ENCODE measurements at places on chromosomes 7 and 10.

DNA sequence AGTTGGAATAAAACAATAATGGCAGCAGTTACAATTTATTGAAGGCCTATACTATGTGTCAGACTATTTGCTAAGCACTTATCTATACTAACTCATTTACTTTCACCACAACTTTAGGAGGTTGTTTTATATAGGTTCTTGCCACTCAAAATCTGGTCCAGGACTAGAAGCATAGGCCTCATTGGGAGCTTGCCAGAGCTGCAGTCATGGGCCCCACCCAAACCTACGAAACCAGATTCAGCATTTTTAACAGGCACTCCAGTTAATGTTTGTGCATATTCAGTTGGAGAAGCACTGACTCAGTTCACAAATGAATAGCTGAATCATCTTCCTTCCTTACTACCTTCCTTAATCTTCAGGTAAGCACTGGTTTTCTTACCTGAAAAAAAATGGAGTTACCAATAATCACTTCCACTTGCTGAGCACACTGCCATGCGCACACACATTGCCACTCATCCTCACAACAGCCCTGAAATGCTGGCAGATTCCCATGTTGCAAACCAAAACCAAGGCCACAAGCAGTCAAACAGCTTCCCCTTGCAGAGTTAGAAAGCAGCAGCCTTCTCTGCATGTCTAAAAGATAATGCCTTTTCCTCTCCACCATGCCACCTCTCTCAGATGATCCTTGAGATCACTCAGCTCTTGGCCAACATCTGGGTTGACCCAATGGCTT, 122.4 kb downstream of the SLC16A9 start:
- DNase-seq = no peak

- no peak for DNase-seq
These were observed 86.5 kb downstream of the HIPK2 start for GRCh38 chr7:139691253-139691781.

GRCh38 chr10:107701943-107702342, 537.4 kb upstream of the SORCS1 start:
- no peak for DNase-seq

DNA sequence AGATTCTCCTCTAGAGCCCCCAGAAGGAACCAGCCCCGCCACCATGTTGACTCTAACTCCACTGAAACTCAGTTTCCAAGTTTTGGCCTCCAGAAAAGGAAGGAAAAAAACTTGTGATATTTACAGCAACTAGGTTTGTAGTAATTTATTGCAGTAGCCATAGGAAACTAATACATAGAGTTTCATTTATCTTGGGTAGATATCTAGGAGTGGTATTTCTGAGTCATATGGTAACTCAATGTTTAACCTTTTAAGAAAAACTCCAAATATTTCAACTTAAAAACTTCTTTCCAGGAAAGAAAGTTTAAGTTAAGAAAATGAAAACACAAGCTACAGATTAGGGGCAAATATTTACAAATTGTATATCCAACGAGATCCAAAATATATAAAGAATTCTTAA, 576.7 kb downstream of the KCNMA1 start:
- DNase-seq = no peak

- no peak for DNase-seq
These were observed 126.0 kb upstream of the WNT16 start for GRCh38 chr7:121202834-121203233.

- no peak for DNase-seq
These were observed 393.1 kb downstream of the EXOC4 start for GRCh38 chr7:133645884-133646391.

GRCh38 chr7:8702807-8703206, 269.4 kb downstream of the NXPH1 start:
- no peak for DNase-seq

GRCh38 chr7:51455513-51455912, 138.9 kb upstream of the COBL start:
- no peak for DNase-seq

- no peak for DNase-seq
These were observed 71.5 kb downstream of the CLEC2L start for GRCh38 chr7:139594911-139595476.

GRCh38 chr10:33498391-33498891, 164.0 kb upstream of the NRP1 start:
- DNase-seq = no peak

DNA sequence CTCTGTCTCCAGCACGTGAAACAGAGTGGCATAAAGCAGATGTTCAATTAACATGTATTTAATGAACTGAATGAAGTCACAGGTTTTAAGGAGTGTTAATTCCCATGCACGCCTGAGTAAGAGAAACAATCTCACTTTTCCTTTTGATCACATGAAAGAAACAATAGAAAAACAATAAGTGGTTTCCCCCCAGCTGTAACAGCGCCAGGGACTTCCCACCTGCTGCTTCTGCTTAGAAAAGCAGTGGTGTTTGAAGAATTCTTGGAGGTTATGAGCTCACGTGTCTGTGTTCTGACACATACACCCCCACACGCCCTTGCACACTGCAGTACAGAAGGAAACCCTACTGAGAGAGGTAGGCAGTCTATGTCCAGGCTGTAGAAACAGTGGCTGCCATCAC, 51.3 kb upstream of the FRMD4A start:
- DNase-seq = peak; percentile 48

DNA sequence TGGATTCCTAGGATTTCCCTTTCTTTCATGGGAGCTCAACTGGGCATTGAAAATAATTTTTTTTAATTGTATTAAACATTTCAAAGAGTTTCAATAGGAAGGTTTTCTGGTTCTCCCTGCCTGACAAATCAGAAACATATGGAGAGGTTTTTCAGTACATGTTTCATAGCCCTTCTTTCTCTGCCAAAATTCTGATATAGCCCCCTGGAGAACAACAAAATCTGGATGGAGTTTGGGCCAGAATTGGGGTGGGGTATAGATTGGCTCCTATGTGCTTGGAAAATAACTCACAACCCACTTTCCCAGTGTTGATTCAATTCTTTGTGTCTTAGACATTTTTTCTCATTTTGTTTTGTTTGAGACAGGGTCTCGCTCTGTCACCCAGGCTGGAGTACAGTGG, 24.6 kb upstream of the EIF4H start:
- no peak for DNase-seq

DNA sequence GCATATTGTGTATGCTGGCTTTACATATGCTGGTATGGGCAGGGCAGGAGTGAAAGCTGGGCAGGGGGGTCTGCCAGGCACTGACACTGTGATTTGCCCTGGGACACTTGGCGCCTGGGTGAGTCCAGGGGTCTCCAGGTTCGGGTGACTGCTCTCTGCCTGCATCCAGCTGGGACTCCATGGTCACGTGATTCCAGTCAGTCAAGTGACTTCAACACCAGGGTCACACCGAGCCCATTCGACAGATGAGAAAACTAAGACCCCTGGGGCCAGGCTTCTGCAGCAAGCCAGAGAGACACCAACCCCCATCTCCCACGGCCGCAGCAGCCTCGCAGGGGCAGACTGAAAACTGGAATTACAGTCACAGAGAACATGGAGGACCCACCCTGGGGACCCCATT, 30.0 kb downstream of the MMD2 start:
- no peak for DNase-seq

- DNase-seq = no peak
These were observed 30.0 kb downstream of the PRLHR start for GRCh38 chr10:118565301-118566075.

GRCh38 chr10:101506829-101507661, 81.0 kb downstream of the POLL start:
- no peak for DNase-seq

DNA sequence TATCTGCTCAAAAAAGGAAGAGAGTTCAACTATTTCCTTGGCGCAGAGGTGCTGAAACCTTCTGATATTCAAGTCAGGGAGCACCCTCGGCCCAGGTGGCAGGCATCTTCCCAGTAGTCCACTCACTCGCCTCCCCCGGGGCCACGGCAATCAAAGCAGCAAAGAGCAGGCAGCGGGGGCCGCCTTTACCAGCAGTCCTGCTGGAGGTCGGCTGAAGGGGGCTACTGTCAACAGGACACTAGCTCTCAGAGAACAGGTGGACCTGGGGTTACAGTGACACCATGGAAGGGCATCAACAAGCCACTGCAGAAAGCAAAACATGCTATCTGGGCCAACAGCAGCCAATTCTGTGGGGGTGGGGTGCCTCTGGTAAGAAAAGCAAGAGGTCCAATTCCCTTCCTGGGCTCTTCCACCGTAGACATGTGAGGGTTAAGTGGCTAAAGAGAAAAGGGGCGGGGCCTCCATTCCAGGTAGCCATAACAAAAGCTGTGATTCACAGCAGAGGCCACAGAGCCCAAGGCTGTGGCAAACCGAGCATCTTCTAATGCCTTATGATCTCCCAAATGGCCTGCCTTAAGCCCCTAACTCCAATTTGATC, 9.4 kb downstream of the FZD9 start:
- no peak for DNase-seq

- DNase-seq = no peak
These were observed 191.9 kb downstream of the MDFIC start for GRCh38 chr7:115113776-115114175.

- no peak for DNase-seq
These were observed 15.2 kb upstream of the CYREN start for GRCh38 chr7:135185471-135186260.

DNA sequence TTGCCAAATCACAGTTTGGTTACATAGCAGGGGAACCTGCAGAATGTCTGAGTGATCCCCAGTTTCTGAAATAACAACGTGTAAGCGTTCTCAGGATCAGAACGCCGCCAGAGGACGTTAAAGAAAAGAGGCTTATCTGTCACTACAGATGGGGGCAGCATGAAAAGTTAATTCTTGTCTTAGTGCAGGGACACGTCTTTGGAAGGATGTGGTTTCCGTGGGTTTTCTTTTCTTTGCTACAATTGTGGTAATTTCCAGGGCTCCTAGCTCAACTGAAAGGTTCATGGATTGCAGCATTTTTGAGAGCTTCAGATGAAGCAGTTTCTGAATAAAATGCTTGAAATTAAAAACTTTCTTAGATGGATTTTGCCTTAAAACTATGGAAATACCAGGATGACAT, 106.6 kb downstream of the PRKCQ start:
- DNase-seq = no peak
